NCI-H510A (cell line): ENCODE measurements at places on chromosomes 2 and 18.

GRCh38 chr2:240573071-240573515, 4.8 kb downstream of the RNPEPL1 start:
- DNase-seq, result no peak

DNA sequence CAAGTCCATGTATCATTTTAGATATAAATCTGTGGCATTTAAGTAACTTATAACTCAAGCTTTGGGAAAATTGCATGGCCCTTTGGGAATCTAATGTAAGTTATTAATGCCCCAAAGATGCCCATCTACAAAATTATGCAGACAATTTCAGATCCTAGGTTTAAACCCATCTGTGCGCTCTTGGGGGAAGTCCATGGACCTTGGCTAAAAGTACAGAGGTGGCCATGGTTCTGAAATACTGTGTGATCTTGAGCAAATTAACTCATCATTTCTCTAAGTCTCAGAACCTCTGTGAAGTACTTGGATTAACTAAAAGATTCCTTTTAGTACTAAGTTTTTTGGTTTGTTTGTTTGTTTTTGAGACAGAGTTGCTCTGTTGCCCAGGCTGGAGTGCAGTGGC, 19.5 kb downstream of the INPP1 start:
- no peak for DNase-seq

DNA sequence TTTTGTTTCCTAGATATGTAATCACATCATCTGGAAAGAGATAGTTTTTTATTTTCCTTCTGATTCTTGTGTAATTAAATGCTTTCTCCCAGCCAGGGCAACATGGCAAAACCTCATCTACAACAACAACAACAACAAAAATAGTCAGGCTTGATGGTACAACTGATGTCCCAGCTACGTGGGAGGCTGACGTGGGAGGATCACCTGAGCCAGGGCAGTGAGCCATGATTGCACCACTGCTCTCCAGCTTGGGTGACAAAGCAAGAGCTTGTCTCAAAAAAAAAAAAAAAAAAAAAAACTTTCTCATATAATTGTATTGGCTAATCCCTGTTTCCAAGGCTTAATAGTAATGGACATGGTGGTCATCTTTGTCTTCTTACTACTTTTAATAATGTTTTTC, 26.4 kb upstream of the PGAP1 start:
- DNase-seq, result no peak

- DNase-seq, result no peak
These were observed 17.6 kb upstream of the PPP4R1 start for GRCh38 chr18:9631814-9632496.

- no peak for DNase-seq
These were observed 329.0 kb upstream of the LRATD1 start for GRCh38 chr2:14303366-14304115.

DNA sequence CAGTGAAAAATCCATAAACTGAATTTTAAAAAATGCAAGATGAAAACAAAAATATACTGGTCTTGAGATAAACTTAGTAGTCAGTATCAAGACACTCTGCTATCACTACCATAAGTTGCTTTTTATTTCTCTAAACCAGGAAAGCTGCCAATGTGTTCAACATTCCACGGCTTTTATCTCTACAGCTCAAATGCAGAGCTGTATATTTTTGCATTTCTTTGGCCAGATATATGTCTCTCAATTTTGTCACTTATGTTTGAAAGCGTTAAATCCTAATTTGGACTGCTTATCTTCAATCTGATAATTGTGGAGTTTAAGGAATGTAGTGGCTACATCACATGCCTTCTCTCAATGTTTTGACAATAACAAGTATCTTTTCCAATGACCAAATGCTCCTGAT, 609.5 kb downstream of the EPHA4 start:
- no peak for DNase-seq

DNA sequence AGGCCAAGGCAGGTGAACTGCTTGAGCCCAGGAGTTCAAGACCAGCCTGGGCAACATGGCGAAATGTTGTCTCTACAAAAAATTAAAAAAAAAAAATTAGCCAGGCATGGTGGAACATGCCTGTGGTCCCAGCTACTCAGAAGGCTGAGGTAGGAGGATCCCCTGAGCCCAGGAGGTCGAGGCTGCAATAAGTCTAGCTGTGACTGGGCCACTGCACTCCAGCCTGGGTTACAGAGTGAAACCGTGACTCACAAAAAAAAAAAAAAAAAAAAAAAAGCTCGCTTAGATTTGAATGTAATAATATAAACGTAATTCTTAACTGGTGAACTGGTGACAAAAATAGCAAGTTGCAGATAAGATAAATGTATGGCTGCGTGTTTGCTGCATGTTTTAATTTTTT, 56.5 kb downstream of the TFCP2L1 start:
- DNase-seq, result no peak

DNA sequence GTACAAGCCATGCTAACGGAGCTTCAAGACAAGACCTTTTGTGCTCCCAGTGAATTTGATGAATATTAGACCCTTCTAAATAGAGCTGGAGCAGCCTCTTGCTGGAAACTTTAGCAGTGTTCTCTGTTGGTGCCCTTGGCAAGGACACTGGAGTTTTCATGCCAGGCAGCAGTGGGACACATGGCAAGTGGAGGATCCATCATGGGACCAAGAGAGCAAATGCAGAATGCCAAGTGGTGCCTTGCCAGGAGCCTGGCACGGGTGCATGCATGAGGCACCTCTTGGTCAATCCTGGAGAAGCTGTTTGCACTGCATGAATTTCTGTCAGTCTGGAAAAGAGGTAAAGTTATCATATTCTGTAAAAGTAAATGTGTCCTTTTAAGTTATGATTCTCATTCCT, 59.1 kb downstream of the NETO1 start:
- DNase-seq, result no peak

DNA sequence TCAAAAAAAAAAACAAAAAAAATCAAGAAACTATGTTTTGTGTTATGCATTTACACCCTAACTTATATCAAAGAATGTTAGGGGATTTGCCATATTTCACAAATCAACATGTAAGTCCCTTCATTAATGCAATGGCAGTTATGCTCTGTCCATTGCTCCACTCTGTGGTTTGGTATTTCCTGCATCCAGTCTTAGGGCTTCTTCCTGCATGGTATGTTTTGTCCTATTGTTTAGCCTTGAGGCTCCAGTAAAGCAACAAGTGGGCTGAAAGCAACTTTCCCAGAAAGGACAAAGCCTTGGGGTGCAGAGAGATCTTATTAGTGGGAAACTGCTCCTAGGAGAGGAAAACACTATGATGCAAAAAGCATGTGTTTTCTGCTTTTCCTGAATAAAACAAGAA, 474.1 kb downstream of the IRS1 start:
- no peak for DNase-seq

GRCh38 chr2:8222979-8223694, 458.7 kb upstream of the ID2 start:
- no peak for DNase-seq

GRCh38 chr2:151669585-151670081, 64.6 kb downstream of the NEB start:
- no peak for DNase-seq

GRCh38 chr2:11379558-11379957, 35.1 kb upstream of the ROCK2 start:
- DNase-seq, result no peak

- DNase-seq, result no peak
These were observed 751 bp upstream of the NMI start for GRCh38 chr2:151289972-151290866.

DNA sequence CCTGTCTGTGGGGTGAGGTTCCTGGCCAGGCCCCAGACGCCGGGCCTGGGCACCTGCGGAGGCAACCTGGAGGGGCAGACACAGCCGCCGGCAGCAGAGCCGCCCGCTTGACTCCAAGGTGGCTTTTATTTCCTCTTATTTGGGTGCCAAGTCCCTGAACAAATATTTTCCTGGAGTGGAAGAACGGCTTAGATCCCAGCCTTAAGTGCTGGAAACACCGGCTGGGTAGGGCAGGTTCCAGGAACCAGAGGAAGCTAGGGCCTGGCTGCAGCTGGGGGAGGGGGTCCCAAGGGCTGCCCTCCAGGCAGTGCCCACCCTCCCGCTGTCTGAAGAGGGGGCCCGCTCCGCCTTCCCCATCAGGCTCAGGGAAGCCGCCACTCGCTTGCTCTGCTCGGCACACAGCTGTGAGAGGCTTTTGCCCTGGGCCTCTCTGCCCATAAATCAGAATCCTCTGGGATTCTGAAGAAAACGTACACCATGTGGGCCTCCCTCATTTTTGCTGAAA, 28.2 kb downstream of the SDC1 start:
- DNase-seq, result peak; percentile 53

DNA sequence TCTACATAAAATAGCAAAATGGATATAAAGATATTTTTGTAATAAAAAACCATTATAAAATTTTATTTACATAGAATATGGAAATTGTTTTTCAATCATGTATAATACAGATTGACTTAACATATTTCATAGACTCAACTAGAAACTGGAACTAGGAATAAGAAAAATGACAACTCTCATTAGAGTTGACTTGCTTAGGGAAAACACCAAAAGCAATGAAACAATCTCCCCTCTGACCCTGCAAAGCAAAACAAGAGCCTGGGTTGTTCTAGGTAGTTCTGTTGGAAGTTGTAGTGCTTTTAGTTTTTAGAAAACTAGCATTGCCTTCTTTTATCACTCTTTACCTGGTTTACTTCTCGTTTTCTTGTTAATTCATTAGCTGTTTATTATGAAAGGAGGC, 32.2 kb upstream of the MTIF2 start:
- no peak for DNase-seq

- no peak for DNase-seq
These were observed 119.9 kb downstream of the CCBE1 start for GRCh38 chr18:59577386-59577655.

- no peak for DNase-seq
These were observed 356.8 kb upstream of the ST6GAL2 start for GRCh38 chr2:107242811-107243210.

- DNase-seq, result no peak
These were observed 1.4 kb downstream of the SMC6 start for GRCh38 chr2:17752246-17752645.
